ENCODE measurements at places on chromosomes 5 and 9.
A peak's percentile ranks its signal among the peaks of the same experiment; 100 is the strongest.

- no peak for DNase-seq
Observed at GRCh38 chr5:168553377-168554130, 24.4 kb downstream of the FBLL1 start.

DNA sequence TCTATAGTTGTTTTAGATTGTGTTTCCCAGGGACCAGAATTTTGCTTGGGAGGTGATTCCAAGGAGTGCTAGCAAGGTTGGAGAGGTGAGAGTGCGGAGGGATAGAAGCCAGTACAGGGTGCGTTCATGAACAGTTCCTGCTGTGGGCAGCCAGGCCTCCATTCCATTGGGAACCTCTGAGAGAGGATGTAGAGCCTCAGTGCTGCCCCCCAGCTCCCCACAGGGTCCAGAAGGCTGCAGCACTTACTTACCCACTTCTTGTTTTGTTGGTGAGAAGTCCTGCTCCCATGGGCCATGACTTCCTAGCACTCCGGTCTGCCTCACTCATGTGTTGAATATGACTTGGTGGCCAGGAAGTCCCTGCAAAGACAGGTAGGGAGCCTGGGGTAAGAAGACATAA lies 128.2 kb upstream of the GAS1 start:
- no peak for DNase-seq

GRCh38 chr9:84759300-84759750 lies 89.8 kb downstream of the NTRK2 start:
- DNase-seq, result no peak

- no peak for DNase-seq
Observed at GRCh38 chr5:99379187-99379586, 450.4 kb upstream of the CHD1 start.

DNA sequence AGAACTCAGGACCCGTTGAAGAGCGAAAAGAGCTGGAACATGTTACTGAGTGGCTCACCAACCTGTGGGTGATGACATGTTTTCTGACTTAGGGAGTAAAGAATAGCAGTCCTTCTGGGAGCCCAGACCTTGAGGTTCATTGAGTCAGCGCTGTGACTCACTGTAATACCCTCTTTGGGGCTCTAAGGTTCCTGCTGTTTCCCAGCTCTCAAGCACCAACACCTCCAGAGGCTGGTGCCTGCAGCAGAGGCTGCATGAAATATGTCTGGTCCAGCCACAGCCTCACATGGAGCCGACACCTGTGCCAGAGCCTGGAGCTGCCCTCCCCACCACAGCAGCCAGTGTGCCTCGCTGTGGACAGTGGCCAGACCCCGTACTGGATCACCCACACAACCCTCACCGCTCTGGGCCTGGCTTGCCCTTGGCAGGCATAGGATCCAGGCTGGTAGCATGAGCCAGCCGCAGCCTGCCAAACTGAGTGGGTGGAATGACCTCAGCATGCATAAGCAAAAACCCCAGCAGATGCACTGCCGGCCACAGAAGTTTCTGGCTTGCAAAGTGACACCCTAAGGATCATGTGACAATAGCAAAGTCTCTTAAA lies 143.5 kb upstream of the MRPS30 start:
- DNase-seq, result peak; percentile 89

DNA sequence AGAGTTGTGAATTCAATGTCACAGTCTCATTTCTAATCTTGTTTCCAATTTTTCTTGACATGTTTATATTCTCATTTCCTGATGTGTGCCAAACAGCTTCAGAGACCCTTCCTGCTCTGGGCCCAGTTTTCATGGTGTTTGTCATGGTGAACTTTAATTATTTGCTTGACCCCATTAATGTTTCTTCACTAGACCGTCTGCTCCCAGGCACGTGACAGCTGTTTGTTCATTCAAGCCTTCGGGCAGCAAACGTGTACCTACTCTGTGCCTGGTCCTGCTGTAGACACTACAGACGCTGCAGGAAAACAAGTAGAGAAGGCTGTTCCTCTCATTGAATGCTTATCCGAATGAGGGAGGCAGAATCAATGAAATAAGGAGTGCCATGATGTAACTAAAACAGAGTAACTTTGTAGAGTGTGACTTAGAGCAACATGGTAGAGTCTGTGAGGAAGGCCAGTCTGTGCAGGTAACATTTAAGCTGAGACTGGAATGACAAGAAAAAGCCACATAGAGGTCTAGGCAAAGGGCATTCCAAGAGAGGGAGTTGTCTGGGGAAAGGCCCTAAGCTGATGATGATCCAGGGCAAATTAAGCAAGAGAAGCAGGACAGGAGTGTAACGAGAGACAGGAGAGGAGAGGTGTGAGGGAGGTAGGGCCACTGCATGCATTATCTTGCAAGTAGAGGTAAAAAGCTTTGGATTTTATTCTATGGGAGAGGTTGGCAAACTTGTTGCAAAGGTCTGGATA lies 191.4 kb downstream of the SEMA5A start:
- no peak for DNase-seq

GRCh38 chr9:131995382-131995781 lies 84.3 kb downstream of the MED27 start:
- DNase-seq, result peak; percentile 55

GRCh38 chr9:76456202-76456926 lies 2.6 kb upstream of the GCNT1 start:
- peak; percentile 23 for DNase-seq

- no peak for DNase-seq
Observed at GRCh38 chr9:116797276-116797675, 110.2 kb downstream of the TRIM32 start.

DNA sequence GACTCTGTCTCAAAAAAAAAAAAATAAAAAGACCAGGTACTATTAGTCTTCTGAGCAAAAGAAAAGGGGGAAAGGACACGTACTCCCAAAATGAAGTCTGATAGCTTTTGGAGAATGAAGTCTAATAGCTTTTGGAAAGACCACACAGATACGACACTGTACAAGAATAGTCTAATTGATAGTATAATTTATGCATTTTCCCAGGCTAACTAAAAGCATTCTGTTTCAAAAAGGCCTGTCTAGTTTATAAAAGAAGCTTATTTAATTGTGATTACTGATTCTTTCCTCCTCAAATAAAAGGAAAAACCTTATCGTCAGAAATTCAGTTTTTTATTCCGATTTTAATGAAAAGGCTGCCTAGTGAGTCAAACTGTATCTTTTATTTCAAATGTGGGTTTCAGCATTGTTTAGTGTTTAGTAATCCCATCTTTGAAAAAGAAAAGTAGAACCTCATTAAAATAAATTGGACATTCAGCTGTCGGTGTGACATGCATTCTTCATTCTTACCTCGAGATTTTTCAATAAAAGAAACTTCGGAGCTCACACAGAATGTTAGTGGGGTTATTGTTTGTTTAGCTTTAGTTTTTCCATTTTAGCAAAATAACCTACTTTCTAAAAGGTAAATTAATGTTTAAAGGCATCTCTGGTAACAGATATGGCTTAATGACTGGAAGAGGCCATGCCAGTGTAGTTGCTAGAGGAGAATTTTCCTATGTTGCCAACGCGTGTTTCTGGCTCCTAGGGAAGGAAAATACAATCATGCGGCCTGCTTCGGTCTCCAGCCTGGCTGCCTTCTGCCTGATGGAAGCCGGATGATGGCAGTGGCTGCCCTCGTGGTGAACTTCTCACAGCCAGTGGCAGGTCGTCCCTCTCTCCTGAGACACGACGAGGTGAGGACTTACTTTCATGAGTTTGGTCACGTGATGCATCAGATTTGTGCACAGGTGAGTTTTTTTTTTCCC lies 70.0 kb downstream of the NLN start:
- peak; percentile 36 for DNase-seq

DNA sequence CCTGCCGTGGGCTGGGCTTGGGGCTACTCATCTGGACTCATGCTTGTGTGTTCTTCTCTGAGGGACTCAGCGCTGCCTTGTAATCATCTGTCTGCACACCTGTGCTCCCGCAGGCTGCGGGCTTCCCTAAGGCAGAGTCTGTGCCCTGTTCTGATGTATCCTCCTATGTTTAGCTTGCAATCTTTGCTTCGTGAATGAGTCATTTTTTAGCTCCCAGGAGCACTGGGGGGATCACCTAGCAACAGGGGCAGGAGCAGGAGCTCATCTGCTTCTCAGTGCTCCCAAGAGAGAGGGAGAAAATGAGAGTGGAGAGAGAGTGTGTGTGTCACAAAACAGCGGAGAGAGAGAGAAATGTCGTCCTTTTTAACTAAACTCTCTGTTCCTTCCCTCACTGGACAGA lies 202.4 kb upstream of the ZNF618 start:
- DNase-seq, result peak; percentile 48

DNA sequence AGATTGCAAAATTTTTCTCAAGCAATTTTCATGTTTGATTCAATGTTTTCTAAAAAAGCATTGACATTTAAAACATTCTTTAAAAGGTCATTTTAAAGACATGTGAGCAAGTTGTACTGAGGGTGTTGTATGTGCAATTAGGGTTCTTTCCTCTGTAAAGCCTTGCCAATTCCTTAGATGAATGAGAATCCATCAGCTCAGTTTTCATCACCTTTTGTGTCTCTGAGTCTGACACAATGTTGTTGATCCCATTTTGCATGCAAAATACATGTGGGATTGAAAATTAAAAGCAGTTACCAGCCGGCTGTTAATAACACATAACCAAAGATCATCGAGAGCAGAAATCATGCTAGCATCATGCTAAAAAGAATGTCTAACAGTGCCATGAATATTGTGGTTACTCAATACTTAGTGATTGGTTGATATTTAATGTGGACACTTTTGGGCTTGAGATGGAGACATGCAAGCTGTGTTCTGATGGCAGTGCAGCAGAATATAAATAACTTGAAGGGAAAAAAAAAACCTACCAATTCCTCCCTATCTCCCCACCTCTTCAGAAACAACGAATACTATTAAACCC lies 57.7 kb downstream of the FGF10 start:
- DNase-seq, result no peak

DNA sequence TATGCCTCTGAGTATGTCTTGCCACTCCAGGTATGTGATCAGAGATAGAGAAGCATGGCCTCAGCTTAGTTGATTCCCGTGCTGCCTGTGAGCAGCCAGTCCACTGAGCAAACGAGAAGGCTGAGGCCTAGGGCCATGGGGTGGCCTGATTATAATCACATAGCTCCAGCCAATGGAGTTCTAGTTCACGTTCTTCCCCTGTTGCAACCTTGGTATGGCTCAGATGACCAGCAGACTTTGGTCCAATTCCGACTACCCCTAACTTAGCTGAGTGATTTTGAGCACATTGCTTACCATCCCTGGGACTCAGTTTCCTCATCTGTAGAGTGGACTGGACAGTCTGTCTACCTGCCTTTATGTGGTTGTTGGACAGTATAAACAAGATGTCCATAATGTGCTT lies 68.4 kb downstream of the PPARGC1B start:
- no peak for DNase-seq

- no peak for DNase-seq
Observed at GRCh38 chr5:153530357-153531143, 40.1 kb downstream of the GRIA1 start.

GRCh38 chr5:113201715-113202114 lies 225.1 kb downstream of the DCP2 start:
- no peak for DNase-seq

DNA sequence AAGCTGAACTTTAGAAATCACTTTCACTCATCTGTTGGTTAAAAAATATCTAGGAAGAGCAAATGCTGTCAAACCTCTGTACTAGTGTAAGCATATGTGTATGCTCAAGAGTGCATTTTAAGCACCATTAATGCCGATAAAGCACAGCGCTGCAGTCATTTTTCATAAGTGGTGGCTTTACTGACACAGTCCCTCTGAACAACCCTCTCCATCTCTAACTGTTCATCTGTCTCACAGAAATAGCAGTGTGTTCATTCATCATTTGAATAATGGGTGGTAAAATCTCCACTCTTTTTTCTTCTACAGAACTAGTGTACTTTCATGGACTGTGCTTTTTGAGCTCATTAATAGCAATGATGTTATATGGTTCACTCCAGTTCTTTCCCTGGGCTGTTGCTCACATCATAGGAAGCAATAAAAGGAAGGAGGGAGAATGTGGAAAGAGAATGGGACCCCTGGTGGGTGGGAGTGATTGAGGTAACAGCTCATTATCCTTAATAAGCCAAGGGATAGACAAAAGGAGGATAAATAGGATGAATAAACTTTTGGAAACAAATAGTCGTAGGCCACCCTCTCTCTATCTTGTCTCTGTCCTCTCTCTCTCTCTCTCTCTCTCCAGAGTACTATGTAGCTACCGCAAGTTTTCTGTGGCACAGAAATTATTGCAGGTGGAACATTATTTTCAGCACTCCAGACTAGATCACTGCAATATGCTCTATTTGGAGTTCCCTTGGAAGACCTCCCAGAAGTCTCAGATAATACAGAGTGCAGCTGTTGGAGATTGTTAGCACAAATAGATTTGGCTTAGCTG lies 117.9 kb upstream of the PRDM9 start:
- DNase-seq, result no peak

DNA sequence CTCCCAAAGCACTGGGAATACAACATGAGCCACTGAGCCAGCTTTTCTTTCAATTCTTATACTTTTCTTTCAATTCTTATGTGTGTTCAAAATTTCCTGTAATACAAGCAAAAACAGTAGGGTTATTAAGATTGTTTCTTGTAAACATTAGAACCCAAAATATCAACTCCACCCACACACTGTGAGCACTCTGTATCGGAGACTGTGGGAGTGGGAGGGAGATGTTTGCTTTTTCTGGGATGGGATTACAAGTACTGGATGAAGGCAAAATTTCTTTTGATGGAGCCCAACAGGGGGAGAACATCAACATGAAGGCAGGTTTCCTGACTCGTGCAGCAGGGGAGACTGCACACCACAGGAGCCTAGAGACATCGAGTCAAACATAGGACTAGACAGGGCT lies 4.7 kb upstream of the CFAP90 start:
- DNase-seq, result no peak

Measured in GM23248 (cell line).